ENCODE measurements at places on chromosomes 3 and 15. TPM values are rescaled to one million over a fixed set of nuclear protein-coding genes. Genes with fewer than 3 reads are reported as not detected.

- no peak for DNase-seq
- no peak overlapping the region for H3K27ac ChIP-seq
- H3K36me3 ChIP-seq: no peaks in the 10 kb centered on the region
- H3K4me3 ChIP-seq: no peak overlapping the region
- no peaks in the 10 kb centered on the region for H3K27me3 ChIP-seq
- H3K4me1 ChIP-seq: no peaks in the 10 kb centered on the region
Measured at GRCh38 chr3:97983933-97984491, 11.8 kb upstream of the RIOX2 start.

DNA sequence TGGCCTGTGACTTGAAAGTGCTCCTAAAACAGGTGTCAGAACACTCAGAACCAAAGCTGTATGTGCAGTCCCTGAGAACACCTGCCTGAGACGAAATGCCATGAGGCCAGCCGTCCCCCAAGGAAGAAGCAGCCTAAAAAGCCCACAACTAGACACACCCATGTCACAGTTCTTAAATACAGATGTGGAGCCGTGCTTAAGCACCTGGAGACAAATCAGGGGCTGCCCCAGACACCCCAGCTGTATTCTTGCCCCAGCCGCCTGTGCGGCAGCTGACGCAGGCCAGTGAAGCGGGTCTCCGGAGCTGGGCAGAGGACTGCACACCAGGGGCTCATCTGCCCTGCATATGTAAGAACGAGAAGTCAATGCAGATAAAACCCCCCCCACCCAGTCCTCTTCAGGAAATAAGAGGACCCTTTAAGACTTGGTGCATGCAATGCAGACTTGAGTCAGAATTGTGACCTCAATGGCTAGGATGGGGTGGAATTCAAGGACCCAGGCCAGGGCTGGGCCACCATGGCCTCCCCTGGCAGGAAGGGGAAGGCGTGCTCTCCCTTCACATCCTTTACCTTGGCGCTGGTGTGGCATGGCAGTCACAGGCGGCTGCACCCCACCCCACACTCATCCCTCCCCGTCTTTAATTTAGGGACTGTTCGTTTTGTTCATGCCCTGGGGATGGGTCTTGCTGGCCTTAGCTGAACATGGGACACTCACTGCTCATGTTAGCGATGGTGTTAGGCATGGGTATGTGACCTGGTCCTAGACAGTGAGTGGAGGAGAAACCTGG is 27.7 kb upstream of the PLXNA1 start:
- DNase-seq: no peak
- H3K4me1 ChIP-seq: no peaks in the 10 kb centered on the region
- H3K36me3 ChIP-seq: no peaks in the 10 kb centered on the region
- H3K27me3 ChIP-seq: no peaks in the 10 kb centered on the region
- no peak overlapping the region for H3K4me3 ChIP-seq

PCLAF gene
- total RNA-seq: 1.1 TPM

PLCL2 gene
- total RNA-seq: 71.5 TPM
